ENCODE measurements at places on chromosomes 1 and 21.

DNA sequence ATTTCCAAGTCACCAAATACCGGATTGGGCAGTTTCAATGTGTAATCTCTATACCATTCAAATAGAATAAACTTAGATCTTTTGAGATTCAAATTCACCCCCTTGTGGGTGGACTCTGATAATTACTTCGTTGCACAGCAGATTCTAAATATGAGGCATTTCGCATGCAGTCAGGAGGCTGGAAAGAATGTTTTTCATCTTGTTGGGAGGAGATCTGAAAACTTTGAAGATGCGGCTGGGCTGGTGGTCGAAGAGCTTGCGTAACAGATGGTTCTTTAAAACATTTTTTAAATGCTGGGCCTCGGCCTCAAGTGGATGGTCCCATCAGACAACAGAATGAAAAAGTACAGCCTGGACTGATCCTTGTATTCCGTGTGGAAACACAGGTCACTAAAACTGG lies 10.4 kb downstream of the NR5A2 start:
- DNase-seq, result no peak

DNA sequence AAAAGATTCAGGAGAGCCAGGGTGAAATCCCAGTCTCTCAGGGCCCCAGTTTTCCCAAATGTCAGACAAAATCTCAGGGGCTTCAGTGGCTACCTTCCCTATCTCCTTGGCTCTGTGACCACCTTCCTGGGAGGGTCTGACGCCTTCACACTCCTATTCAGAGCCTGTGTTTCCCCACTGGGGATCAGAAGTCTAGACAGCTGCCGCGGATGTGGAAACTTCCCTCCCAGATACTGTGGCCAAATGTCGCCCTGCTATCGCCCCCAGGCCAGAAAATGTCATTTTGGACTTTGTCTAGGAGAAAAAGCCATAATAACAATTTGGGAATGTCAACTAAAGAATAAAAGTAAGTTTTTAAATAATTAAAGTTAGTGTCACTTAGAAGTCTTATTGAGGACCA lies 15.9 kb downstream of the A3GALT2 start:
- DNase-seq, result no peak

- no peak for DNase-seq
Observed at GRCh38 chr1:116252271-116252670, 120.8 kb upstream of the ATP1A1 start.

GRCh38 chr1:77976433-77977076 lies 2.3 kb downstream of the FUBP1 start:
- DNase-seq, result no peak

GRCh38 chr1:235022981-235023710 lies 105.5 kb downstream of the TOMM20 start:
- DNase-seq, result no peak

DNA sequence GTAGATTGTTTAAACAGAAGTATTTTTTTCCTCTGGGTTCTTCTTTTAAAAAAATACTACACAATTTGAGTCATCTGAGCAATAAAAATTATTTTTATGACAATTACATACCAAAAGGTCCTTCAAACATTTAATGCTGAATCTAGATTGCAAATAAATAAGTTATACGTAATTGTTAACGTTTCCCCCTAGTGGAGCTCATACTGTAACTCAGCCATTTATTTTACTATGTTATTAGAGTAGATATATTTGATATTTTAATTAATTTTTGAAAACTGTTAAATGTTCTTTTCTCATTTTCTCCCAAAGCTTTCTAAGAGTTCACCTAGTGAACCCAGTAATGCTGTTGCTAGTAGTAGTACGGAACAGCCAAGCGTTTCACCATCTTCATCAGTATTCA lies 33.5 kb downstream of the ZMYM1 start:
- no peak for DNase-seq

DNA sequence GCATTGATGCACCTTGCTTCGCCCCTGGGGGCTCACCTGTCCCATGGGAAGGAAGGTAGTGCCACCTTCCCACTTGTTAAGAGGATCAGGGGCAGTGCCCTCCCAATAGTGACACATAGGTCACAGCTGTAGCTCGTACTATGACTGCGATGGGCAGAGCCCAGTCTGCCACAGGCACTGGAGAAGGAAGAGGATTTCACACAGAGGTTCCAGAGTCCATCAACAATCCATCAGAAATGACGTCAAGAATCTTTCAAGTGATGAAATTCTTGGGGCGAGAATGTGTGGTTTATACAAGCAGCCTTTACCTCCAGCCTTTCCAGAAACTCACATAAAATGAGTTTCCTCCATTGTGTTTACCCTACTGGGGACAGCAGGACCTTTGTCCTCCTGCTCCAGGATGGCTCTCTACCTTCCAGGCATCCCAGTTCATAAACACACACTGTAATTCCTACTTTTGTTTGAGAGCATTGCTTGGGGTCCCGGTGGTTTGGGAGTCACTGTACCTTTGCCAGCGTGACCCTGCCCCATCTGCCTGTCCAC lies 260.6 kb upstream of the VAMP3 start:
- no peak for DNase-seq

GRCh38 chr1:197200272-197200899 lies 53.9 kb upstream of the ASPM start:
- no peak for DNase-seq

- DNase-seq, result no peak
Observed at GRCh38 chr1:183148599-183148998, 37.5 kb upstream of the LAMC2 start.

DNA sequence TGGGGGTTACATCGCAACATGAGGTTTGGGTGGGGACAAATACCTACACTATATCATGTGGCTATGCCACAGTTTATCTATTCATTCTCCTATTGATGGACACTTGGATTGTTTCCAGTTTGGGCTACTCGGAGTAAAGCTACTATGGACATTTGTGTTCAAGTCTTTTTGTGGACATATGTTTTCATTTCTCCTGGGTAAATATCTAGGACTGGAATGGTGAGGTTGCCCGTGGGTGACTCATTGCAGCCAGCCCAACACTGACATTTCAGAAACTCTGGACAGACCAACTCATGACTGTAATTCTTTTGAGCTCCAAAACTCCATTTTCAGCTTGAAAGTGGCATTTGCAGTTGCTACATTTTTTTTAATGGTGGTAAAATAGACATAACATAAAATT lies 82.7 kb downstream of the KAZN start:
- no peak for DNase-seq

DNA sequence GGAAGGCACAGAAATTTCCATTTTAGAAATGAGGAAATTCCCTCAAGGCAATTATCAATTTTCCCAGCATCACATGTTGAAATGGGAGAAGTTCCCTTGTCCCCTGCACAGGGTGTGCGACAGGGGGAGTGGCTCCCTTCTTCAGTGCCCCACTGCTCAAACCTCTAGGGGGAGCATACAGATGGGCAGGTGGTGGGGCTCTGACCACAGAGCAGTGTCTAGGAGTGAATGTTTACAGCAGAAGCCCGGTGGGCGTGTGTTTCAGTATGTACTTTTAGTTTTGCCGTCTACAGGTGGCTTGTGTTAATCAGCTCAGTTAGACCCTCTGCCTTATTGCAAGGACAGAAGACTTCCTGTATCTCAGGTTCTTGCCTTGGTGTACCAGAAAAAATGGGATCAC lies 493.7 kb upstream of the PLXNA2 start:
- DNase-seq, result no peak

DNA sequence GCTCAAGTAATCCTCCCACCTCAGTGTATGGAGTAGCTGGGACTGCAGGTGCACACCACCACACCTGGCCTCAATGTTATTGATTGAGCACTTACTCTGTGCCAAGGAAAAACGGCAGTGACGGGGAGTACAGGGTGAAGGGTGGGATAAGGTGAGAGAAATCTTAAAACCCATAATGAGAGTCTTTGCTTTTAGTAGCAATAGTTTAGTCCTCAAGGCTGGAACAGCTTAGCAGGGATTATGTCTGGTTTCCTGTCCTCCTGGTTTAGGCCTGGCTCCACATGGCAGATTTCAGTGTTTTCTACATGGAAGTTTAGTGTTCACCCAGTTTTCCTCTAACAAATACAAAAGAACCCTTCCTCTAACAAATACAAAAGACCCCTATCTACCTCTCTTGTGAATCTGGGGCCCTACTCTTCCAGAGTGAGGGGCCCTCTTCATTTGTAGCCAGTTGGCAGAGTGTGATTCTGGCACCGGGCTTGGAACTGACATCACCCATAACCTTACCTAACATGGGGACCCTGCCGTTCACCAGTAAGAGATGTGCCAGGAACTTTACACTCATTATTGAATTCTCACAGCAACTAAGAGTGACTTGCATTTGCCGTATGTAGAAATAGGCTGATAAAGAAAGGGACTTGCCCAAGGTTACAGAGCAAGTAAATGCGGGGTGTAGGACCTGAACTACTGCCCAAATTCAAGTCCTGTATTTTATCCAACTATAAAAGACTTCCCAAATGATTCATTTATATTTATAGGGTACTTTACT lies 6.9 kb downstream of the ZNF691 start:
- no peak for DNase-seq

DNA sequence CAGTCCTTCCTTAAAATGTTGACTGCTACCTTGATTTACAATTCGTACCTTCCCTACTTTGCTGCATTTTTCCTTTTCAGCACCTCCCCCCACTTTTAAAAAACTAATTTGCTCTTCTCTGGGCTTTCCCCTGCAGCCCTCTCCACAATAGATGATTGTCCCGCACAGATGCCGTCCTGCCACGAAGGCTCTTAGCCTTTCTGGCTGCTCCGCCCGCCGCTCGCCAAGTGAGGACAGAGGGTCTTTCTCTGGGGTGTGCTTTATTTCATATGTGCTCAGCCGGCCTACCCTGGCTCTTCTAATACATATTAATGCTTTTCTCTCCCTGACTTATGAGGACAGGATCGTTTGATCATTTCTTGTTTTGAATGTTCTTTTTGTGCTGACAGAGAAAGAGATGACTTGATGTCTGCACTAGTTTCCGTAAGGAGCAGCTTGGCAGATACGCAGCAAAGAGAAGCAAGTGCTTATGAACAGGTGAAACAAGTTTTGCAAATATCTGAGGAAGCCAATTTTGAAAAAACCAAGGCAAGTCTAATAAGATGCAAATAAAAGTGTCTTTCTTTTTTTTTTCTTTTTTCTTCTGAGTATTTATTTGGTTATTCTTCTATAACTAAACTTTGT lies 60.6 kb downstream of the SDCCAG8 start:
- DNase-seq, result no peak

GRCh38 chr1:180246579-180246978 lies 16.5 kb downstream of the LHX4 start:
- no peak for DNase-seq

- DNase-seq, result no peak
Observed at GRCh38 chr1:60965280-60965854, 117.0 kb upstream of the NFIA start.

- no peak for DNase-seq
Observed at GRCh38 chr1:239443361-239443760, 57.0 kb downstream of the CHRM3 start.

DNA sequence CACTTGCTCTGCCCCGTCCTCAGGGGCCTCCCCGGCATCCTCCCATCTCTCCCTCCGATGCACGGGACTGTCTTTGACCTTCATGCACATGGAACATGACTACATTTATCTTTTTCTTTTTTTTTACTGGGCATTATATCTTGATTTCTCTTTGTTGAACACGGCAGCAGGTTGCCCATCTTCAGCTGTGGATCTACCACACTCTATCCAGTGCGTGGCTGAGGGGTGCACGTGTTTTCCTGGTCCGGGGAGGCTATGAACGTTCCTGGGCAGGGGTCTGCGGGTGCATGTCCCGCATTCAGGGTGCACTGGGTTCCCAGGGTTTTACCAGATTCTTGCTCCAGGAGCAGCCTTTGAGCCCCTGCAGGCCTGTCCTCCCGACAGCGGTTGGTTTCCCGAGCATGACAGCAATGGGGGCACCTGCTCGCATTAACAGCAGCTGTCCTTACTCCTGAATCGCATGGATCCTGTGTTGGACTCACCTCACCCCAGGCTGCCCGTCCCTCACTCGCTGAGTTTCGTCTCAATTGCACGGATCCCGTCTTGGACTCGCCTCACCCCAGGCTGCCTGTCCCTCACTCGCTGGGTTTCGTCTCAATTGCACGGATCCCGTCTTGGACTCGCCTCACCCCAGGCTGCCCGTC lies 7.4 kb downstream of the POFUT2 start:
- no peak for DNase-seq

DNA sequence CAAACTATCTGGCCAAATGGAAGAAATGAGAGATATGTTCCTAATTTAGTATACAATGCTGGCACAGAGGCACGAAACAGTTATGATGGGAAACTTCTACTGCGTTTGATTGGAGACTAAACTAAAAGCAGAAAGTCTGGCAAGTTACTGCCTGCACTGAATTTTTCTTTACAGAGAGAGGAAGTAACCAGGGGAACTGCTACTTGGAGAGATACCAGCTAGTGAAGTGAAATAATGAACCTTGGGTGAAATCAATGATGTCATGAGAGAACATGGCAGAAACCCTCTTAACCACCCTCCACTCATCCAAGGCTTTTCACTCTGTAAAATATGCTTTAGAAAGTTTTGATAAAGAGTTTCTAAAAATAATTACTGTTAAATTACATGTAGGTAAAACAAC lies 29.3 kb downstream of the NIBAN1 start:
- no peak for DNase-seq

DNA sequence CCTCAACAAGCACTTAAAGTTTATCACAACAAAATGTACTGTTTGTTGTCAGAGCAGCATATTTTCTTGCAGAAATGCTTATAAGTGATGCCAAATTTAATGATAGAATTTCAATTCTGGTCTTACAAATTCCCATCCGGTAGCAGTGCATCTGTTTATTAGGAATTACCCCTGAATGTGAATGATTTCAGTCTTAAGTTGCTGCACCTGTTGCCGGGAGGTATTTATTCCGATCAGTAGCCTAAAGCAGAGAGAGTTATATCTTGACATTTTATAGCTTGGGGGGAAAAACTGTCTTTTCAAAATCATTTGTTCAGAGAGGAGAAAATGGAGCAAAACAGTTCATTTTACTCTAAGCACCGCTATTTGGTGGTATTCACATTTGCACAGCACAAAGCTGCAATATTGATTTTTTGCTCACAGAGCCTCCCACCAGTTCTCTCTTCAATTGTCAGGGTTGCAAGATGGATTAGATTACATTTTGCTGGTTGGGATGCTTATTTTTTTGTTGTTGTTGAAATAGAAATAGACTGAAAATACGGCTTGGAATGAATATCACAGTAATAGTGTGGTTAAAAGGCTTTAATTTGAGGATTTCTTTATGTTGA lies 98.6 kb downstream of the ADGRL2 start:
- DNase-seq, result no peak

- no peak for DNase-seq
Observed at GRCh38 chr1:36918604-36919003, 115.7 kb downstream of the GRIK3 start.

GRCh38 chr1:194159941-194160340 lies 973.5 kb upstream of the B3GALT2 start:
- no peak for DNase-seq

DNA sequence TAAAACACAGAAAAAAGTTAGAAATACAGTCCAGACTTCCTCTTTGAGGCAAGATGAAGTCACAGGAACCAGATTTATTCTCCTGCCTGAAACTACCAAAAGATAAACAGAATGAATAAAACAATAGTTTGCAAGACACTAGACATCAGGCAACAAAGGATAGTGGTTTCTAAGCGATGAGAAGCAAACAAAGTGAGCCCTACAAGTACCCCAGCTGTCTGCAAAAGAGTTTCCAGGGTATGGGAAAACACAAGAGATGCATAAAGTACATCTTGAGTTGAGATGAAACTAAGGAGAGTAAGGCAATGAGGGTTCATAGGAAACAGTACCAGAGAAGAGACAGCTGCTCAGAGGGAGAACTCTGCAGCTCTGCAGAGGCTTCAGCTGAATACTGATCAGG lies 83.3 kb upstream of the COL24A1 start:
- DNase-seq, result no peak

Measured in activated T-helper 2 cell treated with anti-CD3 and anti-CD28 coated beads, Interferon-gamma antibody, Interleukin-2, Interleukin-4, amounts not matched to agents 10 μg/mL and 5 μg/mL and 100 μg/mL, durations not matched to agents 14 hours and 24 hours and 36 hours (primary cell).